ENCODE measurements at places on chromosomes 3 and 15.

DNA sequence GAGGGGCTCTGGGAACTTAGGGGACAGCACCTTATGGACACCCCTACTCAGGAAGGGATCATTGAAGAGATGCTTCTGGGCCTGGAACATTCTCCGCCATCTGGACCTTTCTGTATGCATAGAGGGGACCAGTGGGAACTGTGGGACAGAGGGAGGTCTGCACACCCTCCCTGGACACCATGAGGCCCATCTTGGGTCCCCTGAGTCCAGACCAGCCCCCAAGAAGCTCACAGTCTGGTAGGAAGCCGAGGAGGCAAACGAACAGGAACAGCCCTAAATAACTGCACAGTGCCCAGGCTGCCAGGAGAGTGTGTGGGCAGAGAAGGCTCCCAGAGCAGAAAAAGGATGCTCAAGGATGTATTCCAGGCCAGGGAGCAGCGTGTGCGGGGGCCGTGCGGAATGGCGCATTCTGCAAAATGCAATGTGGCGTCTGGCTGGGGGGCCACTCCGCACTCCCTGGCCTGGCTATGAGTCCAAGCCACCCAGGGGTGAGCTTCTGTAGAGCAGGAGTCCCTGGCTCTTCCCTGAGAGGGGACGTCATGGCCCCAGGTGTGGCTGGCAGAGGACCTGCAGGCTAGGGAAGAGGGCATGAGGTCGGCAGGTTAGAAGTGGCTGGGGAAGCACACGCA, 24.5 kb upstream of the KLF13 start:
- no peak for DNase-seq

GRCh38 chr15:71261909-71262308, 146.6 kb downstream of the THSD4 start:
- no peak for DNase-seq

GRCh38 chr15:43469867-43470266, 23.1 kb downstream of the TP53BP1 start:
- DNase-seq = no peak

- no peak for DNase-seq
Observed at GRCh38 chr15:87582169-87582568, 674.4 kb downstream of the NTRK3 start.

DNA sequence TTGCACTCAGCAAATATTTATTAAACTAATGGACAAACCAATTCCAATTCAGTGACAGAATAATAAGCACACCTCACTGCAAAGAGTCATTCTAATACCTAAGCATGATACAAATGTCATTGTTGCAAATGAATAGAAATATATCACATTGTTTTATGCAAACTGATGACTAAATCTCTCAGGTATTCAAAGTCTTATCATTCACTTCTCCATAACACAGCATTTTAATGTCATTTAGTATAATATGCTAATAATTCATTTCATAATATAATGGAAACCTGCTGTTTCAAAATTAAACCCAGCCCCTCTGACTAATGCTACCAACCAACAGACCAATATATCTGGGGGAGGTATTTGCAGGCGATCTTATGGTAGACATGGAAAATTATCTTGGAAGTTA, 71.8 kb downstream of the FGF7 start:
- no peak for DNase-seq

DNA sequence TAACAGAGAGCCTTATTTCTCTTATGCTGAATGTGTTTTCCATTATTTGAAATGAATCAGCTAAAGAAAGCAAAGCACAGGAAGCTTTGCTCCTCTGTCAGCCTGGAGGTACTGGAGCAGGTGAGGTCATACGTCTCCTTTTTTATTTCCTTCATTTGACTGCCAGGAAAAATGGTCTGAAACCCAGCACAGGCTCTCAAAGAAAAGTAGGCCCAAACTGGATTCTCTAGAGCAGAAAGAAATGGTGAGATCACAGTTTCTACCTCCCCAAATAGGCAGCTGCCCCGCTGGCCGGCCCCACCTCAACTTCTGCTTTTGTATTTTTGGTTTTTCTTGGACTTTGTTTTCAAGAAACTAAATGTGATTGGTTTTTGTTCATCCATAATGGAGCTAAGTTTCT, 95.1 kb downstream of the RPL39L start:
- no peak for DNase-seq

GRCh38 chr15:63339006-63339766, 42.5 kb downstream of the CA12 start:
- DNase-seq = no peak

DNA sequence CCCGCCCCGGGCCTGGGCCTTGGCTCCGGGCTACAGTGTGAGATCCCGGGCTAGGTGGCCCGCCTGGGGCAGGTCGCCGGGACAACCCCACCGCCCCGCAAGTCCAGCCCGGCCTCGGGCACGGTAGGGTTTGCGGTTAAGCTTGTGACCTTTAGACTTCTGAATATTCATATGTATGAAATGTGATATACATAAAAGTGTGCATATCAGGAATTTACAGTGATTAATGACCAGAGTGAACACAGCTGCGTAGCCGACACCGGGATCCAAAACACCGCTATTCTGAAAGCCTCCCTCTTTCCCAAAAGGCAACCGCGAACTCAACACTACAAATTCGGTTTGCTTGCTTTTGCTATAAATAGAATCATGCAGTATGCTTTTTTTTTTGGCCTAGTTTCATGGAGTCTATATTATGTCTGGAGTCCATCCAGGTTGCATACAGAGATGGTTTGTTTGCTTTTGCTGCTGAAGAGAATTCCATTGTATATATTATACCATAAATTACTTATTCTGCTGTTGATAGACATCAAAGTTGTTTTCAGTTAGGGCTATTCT, 636 bp upstream of the SNRPA1 start:
- DNase-seq = peak; percentile 62

DNA sequence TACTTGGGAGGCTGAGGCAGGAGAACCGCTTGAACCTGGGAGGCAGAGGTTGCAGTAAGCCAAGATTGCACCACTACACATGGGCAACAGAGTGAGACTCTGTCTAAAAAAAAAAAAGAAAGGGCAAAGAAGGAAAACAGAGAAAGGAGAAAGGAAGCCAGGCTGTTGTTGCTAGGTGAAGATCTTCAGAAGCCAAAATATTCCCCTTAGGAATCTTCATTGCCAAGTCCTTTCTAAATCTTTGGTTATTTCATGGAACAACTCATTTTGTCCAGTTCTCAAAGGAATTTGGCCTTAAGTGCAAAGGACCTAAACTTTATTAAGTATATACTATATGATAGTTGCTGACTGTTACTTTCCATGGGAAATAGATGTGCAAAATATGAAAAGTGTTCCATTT, 59.2 kb upstream of the OSBPL11 start:
- DNase-seq = no peak

DNA sequence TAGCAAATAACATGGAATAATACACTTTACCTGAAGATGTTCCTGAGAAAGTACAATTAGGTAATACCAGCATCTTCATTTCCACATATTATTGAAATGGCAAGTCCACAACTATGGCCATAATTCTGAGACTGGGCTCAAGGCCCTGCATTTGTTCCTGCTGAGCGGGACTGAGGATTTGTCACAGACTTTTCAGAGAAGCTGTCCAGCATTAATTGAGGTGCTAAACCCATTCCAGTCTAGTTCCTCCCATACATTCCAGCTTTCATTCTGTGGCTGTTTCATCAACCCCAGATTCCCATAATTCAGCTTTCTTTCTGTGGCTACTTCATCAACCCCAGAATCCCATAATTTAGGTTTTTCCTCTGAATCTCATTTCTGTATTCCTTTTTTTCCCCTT, 293.4 kb upstream of the GBE1 start:
- no peak for DNase-seq

DNA sequence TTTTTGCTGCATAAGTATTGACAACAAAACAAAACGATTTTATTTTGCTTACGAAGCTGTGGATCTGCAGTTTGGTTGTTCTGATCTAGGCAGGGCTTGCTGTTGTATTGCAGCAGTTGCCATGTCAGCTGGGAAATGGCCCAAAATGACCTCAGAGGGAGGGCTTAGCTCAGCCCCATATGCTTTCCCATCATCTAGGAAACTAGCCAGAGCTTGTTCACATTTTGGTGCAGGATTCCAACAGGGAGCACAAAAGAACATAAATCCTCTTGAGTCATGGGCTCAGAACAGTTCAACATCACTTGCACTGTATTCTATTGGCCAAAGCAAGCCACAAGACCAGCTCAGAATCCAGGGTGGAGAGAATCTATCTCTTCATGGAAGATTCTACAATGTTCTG, 42.2 kb upstream of the ROBO2 start:
- DNase-seq = peak; percentile 46

DNA sequence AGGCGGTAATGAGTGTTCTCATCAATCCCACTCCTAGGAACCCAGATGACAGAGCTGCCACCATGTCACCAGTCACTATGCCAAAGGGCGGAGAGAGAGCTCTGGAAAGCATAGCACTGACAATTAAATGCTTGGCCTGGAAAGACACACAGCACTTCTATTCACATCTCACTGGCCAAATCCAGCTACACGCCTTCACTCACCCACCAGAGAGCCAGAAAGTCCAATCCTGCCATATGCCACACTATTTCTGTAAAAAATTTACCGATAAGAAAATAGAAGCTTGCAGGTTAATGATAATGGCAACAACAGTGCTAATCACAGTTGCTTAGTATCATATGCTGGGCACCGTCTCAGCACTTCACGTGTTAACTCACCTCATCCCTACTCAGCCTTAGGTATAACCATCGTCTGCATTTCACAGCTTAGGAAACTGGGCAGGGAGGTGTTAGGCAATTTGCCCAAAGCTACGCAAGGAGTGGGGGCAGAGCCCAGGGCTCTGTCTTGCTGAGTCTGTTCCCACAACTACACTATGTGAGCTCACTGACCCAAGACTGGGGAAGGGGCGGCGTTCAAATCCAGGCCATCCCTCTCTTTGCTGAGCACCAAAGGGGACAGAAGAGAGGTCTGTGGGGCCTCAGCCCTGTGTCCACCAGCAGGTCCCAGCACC, 16.5 kb downstream of the KLHL25 start:
- DNase-seq = no peak

DNA sequence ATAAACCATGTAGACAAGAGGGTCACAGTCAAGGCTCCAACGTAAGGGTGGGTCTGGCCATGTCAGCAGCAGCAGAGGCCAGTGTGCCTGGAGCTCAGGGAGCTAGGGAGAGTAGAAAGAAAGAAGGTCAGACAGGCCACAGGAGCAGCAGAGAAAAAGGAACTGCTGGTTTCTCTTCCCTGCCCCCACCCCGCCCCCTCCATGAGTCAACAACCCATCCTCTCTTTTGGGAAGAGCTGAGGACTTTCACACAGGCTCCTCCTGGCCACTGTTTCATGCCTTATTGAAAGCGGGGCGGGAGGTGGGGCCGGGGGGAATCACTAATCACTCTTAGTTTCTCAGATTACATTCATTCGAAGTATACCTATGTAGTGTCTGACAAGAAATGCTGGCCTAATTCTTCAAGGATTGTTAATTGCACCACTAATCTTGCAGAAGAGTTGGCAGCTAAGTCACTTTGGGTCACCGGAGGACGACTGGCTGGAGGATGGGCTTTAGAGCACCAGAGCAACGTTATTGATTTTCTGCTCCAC, 9.1 kb upstream of the SCG3 start:
- DNase-seq = no peak

DNA sequence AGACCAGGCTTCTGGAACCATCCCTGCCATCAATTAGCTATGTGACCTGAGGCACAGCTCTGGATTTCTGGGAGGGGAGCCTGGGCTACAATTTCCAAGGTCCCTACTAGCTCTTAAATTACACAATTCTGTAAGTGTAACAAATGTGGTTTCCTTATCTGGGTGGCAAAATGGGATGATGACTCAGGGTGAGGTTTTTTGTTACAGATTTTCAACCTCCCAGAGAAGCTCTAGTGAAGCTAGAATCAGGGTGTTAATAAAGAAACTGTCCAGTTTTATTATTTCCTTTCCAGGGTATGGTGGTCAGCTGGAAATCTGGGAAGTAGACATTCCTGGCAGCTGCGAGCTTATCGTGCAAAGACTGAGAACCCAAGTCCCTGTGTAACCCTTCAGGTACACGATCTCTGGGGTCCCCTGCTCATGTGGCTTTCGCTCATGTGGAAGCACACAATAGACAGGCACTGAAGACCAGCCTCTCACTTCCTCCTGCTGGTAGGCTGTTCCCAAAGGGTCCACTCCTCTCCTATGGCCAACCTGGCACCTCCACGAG, 7.3 kb downstream of the RAB27A start:
- no peak for DNase-seq

DNA sequence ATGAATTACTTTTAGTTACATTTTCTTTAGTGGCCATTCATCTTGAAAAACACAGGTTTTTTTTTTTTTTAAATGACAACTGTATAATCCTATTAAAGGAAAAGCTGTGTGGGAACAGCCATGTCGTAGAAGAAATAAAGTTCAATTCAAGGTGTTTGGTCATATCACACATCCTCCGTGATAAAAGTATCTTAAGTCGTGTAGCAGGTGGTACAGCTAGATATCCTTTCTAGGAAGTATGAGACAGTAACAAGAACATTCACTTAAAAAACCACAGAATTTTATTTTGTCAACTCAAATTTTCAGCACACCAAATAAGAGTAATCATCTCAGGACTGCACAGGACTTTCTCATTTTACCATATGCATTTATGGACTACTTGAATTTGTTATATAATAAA, 16.1 kb downstream of the ZDHHC23 start:
- DNase-seq = no peak

GRCh38 chr15:40238532-40239403, at the start of gene PAK6:
TSS of gene PAK6 (plus strand) at chr15:40239063. CDS start at chr15:40264786, 25,723 bp downstream.
- no peak for DNase-seq

DNA sequence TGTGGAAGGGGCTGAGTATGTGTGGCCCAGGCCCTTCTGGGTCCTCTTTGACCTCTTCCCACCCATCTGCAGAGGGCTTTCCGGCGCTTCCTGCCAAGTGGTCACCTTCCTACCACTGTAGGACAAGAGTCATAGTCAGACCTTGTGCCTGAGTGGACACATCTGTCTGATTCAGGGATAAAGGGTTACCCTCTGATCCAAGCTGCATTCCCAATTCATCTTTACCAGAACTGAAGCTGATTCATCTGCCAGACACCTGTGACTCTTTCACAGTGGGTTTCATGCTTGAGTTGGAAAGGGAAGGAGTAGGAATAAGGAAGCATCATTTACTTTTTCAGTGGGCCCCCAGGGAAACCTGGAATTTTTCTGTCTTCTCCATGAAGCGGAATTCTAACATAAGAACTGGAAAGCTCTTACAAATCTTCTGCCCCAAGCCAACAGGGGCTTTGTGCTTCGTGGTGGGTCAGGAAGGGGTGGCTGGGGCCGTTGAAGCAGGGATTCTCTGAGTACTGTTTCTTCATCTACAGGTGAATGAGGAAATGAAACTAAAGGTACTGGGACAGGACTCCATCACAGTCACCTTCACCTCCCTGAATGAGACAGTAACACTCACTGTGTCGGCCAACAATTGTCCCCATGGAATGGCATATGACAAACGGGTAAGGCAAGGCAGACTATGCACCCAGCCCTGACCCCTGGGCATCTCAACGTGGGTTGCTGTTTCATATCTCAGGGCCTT, 46.4 kb downstream of the C3orf20 start:
- no peak for DNase-seq
